ENCODE measurements at places on chromosomes 12 and 14. TPM values are rescaled to one million over a fixed set of nuclear protein-coding genes. Genes with fewer than 3 reads are reported as not detected.

Gene KRT3
- not detected for total RNA-seq

Gene EVL
- total RNA-seq: 226 TPM

DNA sequence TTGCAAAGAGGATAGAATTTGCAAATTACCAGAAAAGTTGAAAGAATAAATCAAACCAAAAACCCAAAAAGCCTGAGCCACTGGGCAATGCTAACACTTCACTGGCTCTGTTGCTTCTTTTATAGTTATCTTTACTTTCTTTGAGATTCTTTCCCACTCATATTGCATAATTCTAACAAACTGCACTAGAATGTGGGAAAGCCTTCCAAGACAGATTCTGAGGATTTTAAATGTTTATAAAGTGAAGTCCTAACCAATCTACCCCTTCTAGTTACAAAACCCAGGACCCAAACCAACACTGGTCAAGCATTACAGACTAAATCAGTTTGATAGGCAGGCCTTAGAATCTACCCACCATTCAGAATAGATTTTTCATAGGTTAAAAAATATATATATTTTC, 150.9 kb downstream of the MED13L start:
- no peaks in the 10 kb centered on the region for H3K36me3 ChIP-seq
- no peaks in the 10 kb centered on the region for H3K27me3 ChIP-seq
- DNase-seq: no peak

- H3K4me1 ChIP-seq: peaks cover 28% of the 10 kb centered on the region
- H3K36me3 ChIP-seq: peaks cover 28% of the 10 kb centered on the region
- peak; percentile 94 for DNase-seq
- peak within 1 kb of the TSS; percentile 94 for H3K27ac ChIP-seq
Observed at GRCh38 chr12:7189398-7190267, at the start of gene PEX5. Gene PEX5 (plus strand): TSS chr12:7189686. CDS start chr12:7190378, 692 bp downstream.

DNA sequence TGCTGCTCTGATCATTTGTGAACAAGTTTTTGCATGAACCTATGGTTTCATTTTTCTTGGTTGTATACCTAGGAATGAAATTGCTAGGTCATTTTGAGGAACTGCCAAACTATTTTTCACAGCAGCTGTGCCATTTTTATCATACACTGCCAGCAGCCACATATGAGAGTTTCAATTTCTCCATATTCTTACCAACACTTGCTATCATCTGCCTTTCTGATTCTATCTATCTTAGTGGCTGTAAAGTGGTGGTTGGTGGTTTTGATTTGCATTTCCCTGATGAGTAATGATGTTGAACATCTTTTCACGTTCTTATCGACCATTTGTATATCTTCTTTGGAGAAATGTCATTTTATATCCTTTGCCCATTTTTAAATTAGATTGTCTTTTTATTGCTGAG, 146.1 kb downstream of the C12orf75 start:
- no peaks in the 10 kb centered on the region for H3K4me1 ChIP-seq
- DNase-seq: no peak
- H3K27me3 ChIP-seq: no peaks in the 10 kb centered on the region
- H3K4me3 ChIP-seq: no peak overlapping the region
- no peak overlapping the region for H3K27ac ChIP-seq

GRCh38 chr12:107560165-107560898, 125.3 kb upstream of the PWP1 start:
- H3K27me3 ChIP-seq: no peaks in the 10 kb centered on the region
- H3K4me3 ChIP-seq: no peak overlapping the region
- H3K4me1 ChIP-seq: no peaks in the 10 kb centered on the region
- H3K36me3 ChIP-seq: no peaks in the 10 kb centered on the region

DNA sequence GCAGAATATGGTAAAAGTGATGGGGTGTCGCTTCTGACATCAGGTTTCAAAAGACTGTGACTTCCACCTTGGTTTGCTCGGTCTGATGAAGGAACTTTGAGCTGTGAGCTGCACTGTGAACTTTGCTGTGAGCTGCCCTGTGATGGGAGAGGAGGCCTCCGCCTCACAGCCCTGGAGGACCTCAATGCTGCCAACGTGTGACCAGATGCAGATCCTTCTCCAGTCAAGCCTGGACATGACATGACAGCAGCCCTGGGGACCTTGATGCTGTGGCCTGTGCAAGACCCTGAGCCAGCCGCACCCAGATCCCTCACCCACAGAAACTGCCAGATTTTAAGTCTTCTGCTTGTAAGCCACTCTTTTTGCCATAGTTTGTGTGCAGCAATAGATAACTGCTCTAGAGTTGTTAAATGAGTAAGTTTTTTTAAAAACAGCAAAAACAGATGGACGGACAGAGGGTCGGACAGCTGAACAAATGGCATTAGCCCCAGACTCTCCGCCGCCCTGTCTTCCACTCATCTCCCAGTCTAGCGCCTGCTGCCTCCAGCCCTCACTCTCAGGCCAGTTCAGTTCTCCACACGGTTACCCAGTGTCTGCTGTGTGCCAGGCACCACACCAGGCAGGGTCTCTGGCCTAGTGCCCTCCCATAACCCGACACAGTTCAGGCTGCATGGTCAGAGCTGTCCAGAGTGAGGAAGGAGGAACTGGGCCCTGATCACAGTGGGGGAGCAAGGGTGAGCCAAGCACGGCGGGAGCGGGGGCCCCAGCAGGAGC, 13.1 kb upstream of the LRTM2 start:
- H3K27me3 ChIP-seq: no peaks in the 10 kb centered on the region
- peak; percentile 24 for DNase-seq
- no peaks in the 10 kb centered on the region for H3K36me3 ChIP-seq
